AG20443 (cell line): ENCODE measurements at places on chromosomes 1 and 21.

DNA sequence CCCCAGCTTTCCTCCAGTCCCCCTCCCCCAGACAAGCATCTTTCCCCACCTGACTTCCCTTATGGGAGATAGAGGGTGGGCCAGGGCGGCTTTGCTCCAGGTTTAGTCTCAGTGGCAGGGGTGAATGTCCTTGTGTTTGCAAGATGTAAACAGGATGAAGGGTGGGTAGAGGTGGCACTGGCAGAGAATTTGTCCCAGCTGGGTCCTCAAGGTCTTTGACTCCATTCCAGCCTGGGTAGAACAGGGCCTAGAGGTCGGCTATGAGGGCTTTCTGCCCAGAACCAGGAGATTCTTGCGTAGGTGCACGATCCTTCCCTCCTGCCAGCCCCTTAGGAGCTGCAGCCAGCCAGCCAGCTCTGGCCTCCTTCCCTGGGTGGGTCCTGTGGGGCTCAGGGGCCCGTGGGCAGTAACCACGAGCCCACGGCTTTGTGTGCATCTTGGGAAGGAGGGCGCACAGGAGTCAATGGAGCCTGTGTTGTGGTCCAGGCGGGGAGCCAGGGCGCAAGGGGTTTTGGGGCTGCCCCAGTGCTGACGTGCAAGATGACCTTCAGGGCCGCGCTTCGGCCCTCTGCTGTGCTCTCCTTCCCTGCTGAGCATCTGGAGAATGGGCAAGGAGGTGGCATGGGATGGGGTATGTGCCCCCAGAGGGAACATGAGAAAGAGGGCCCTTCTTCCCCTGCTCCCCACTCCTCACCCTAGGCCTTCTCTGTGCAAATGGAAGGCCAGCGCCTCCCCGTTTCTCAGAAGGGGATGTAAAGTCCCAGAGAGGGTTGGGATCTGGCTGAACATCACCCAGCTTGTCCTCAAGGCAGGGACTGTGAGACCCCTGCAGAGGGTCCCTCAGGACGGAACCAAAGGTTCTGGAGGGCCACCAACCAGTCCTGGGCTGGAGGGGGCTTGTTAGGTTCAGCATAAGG is 15.7 kb downstream of the POU3F1 start:
- DNase-seq = no peak

- DNase-seq = no peak
Measured at GRCh38 chr1:231554969-231555368, 26.5 kb downstream of the TSNAX start.

DNA sequence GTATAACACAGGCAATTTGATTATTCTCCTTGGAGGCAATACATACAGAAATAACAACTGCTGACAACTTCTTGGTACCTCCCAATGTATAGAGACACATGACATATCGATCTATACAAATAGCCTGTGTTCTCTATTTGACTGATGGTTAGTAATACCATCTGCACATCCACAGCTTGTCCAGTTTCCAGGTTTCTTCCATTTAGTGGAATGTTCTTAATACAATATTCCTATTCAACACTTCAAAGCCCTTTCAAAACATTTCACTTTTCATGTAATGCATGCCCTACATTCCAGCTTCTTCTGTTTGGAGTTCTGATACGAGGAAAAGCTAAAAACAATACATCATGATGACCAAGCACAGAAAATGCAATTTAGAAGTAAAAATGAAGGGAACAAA is 37.0 kb upstream of the GORAB start:
- no peak for DNase-seq

- DNase-seq = peak; percentile 54
Measured at GRCh38 chr1:206909161-206909882, 12.1 kb downstream of the IL24 start.

DNA sequence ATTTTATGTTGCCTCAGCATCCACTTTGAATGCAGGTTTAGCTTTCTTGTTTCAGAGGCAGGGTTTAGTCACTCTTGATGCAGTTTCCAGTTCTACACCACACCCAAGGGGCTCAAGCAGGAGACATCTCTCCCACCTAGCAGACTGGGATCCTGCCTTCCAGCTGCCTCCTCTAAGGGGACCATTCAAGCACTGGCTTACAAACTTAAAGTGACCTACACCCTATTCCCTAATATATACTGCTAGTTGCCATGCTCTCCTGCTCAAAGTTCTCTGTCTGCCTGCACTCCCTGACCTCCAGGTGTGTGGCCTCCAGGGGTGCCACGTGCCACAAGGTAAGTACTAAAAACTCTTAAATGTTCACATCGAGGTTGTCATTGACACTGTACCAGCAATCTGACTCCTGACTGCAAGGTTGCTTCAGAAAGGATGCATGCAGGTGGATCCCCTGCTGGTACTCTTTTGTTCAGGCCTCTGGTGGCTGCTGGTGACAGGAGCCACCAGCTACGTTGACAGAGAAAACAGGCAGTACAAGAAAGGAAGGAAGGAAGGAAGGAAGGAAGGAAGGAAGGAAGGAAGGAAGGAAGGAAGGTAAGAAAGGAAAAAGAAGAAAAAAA is 185.9 kb downstream of the COQ8A start:
- DNase-seq = no peak

DNA sequence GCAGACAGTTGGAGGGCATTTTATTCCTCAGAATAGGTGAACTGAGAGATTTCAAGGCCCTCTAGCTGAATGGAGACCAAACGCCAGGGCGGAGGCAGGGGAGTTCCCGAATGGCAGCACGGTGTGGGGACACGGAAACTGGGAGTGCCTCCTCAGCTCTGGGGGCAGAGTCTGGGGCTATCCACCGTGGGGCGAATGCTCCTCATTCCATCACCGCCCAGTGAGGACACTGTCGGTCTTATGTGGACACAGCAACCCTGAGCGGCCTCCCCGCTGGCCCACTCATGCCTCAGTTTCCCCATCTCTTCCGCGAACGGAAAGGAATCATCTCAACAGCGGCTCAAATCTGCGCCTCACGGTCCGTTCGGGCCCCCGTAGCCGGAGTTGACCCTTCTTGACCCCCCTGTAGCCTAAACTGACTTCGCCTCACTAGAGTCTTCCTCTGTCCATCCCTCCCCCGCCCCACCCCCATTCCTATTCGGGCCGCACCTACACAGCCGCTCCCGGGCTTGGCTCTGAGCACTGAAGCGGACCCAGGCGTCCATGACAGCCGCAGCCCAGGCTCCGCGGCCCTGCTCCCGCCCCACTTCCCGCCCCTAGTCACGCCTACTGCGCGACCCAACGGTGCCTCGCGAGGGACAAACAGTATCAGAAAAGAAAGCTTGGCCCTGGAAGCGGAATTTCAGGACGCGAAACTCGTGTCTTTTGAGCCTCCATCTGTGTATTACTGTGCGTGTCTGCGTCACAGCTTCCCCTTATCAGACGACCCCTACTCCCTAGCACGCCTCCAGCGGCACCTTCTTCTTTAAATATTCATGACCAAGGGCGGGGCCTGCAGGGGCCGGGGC is at the start of gene PEX11B:
PEX11B (minus strand) TSS at position 574 of the 848 bp plus-strand sequence; CDS start at position 545, 29 bp downstream.
- DNase-seq = peak; percentile 96

DNA sequence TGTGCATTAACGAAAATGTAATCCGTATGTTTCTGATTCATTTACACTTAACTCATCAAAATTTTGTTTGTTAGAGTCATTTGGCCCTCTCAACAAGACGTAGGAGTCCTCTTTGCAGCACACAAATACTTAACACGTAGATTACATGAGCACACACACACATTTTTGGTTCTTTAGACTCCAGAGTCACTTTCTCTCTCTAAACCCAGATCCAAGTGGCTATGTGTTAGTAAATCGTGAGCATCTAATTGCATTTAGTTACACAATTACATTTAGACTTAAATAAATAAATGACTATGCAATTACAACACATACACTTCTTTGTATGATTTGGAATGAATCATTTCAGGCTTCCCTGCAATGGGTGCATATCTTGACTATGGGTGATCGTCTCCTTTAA is 109.0 kb upstream of the GREM2 start:
- DNase-seq = peak; percentile 42

DNA sequence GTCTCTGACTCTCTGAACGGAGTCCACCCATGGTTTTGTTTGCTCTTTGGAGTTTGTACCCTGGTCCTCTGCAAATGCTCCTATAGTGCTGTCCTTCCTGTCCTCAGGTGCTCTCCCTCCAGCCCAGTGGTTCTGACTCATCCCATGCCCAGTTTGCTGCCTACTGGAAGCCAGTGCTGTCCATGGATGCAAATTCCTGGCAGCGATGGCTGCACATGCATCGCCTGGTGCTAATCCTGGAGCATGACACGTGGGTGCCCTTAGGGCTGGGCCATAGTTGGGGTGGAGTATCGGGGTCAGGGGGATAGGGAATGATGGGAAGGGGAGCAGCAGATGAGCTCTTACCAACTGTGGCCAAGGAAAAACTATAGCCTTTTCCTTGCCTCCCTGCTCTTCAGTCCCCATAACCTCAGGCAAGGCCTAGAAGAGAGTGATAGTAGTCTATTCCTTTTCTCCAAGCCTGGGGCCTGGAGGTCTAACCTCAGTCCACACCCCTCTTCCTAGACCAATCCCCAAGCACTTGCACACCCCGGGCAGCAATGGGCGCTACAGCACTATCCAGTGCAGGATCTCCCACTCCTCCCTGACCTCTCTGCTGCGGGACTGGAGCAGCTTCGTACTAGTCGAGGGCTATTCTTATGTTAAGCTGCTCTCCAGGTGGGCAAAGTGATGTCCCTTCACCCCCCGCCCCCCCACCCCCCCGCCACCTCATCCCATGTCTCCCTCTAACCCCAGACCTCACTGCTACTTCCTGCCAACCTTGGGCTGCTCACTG is 31.6 kb downstream of the HYI start:
- no peak for DNase-seq

DNA sequence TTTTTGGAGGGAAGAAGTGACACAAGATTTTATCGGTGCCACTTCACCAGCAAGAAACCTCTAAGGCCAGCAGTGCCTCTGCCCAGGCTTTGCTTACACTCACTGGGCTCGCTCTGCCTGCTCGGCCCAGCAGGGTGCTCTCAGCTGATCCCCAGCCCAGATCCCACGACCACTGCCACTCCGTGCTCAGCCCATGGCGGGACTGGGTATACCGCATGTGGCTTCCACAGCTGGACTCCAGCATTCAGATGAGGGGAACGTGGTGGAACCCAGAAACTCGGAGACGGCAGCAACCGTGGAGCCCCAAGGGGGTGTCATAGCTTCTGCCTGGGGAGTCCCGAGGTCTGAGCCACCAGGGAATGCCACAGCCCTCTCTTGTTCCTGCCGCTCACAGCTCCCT is 12.9 kb downstream of the USP25 start:
- DNase-seq = no peak

- no peak for DNase-seq
Measured at GRCh38 chr1:152520561-152521090, 6.3 kb downstream of the CRCT1 start.

- no peak for DNase-seq
Measured at GRCh38 chr1:40395190-40396175, 22.0 kb downstream of the SMAP2 start.

- DNase-seq = no peak
Measured at GRCh38 chr1:54012863-54013262, 5.1 kb downstream of the LDLRAD1 start.

- peak; percentile 80 for DNase-seq
Measured at GRCh38 chr1:31196685-31197084, 43.0 kb downstream of the NKAIN1 start.

- DNase-seq = no peak
Measured at GRCh38 chr1:116494745-116495144, 76.1 kb downstream of the CD58 start.

GRCh38 chr1:228267962-228268880 is 60.4 kb downstream of the OBSCN start:
- DNase-seq = no peak

DNA sequence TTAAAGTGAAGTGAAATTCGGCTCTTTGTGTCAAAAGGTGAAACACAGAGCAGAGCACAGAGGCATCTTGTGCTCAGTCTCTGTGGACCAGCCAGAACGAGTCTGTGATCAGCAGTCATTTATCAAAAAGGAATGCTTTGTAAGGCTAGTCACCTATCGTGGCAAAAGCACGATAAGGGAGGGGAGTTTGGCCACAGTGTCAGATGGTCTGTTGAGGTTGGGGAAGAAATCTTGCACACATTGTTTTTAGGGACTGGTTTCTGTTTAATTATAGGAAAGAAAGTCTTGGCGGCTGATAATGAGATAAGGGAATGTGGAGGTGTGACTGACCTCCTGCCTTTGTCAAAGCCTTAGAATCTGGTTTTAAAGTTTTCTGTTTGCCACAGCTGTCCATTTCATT is 58.2 kb upstream of the KIAA1614 start:
- DNase-seq = no peak

GRCh38 chr21:33265664-33266049 is 510 bp upstream of the IL10RB start:
- no peak for DNase-seq

DNA sequence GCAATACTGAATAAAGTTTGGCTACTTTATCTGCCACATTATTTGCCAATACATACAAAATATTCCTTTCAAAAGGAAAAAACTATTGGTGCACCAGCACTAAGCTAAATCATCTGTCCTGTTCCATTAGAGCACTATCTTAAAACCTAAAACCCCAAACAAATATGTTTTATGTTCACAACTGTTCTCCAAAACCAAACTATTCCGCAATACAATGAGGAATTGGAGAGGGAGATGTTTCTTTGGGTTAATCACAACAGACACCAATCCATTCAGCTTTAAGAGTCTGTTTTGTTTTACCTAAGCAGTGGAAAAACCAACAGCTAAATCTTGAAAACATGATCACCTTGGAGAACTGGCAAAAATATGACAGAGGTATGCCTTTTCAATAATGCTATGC is 85.1 kb downstream of the ZNF644 start:
- no peak for DNase-seq

DNA sequence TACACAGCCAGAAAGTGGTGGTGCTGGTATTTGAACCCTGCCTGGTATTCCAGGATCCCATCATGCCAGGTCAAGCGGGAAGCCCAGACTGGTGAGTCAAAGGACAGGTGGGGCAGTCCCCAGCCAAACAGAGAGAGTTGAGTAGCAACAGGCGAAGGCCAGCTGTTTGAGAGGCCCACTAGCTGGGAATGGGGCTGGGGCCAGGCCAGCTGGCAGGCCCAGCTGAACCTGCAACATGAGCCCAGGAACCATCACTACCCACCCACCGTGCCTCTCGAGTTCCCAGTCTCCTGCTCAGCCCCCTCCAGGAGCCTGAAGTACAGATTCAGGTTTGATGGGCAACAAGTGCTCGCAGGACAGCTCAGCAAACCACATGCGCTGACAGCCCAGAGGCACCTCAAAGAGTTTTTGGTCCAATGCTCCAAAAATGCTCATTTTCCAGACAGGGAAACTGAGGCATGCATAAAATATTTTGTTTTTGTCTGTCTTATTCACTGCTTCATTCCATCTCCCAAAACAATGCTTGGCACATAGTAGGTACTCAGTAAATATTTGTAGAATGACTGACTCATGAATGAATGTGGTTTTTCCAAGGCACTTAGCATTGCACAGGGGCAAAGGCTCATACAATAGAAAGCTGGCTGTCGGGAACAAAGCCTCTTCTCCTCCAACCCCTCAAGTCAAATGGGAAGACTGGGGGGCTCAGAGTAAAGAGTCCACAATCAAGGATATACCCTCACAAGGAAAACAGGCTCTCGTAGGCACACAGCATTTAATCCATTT is 42.5 kb upstream of the CLIC4 start:
- no peak for DNase-seq

- DNase-seq = no peak
Measured at GRCh38 chr1:154769193-154769895, 100.7 kb downstream of the KCNN3 start.

GRCh38 chr1:31041529-31041928 is 24.0 kb downstream of the PUM1 start:
- DNase-seq = no peak
